ENCODE measurements at places on chromosomes 7 and 10. TPM values are rescaled to one million over a fixed set of nuclear protein-coding genes. Genes with fewer than 3 reads are reported as not detected.

The CEP41 gene
- 1.8 TPM for total RNA-seq

The PCLO gene
- not detected for total RNA-seq

DNA sequence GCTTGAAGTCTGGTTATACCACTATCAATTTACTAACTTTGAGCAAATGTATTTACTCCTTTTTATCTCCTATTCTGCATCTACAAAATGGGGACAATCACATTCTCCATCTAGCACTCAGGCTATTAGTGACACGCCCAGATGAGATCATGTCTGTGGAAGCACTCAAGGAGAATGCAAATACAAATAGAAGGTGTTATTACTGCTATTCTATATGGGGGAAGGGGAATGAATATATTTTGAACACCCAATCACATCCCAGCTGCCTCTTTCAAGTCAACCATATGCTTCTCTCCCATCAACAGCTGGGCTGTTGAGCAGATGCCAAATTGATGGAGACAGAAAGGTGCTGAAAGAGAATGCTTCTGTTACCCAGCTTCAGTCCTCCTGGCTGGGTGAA is 23.5 kb downstream of the SGMS1 start:
- peaks cover 22% of the 10 kb centered on the region for H3K4me1 ChIP-seq
- H3K36me3 ChIP-seq: no peaks in the 10 kb centered on the region
- H3K27me3 ChIP-seq: no peaks in the 10 kb centered on the region
- H3K27ac ChIP-seq: no peak overlapping the region
- H3K4me3 ChIP-seq: no peak overlapping the region

GRCh38 chr7:135186841-135187253 is 16.3 kb upstream of the CYREN start:
- H3K27ac ChIP-seq: no peak overlapping the region
- no peak overlapping the region for H3K4me3 ChIP-seq
- H3K4me1 ChIP-seq: no peaks in the 10 kb centered on the region
- no peak for DNase-seq
- H3K27me3 ChIP-seq: no peaks in the 10 kb centered on the region

The UFSP1 gene
- total RNA-seq: 4.6 TPM

DNA sequence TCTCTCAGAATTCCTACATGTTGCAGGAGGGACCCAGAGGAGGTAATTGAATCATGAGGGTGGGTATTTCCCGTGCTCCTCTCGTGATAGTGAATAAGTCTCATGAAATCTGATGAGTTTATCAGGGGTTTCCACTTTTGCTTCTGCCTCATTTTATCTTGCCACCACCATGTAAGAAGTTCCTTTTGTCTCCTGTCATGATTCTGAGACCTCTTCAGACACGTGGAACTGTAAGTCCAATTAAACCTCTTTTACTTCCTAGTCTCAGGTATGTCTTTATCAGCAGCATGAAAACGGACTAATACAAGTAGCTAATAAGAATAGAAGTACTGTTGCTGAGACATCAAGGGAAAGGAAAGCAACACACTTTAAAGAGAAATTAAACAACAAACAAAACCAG is 143.4 kb downstream of the CCDC71L start:
- DNase-seq: no peak
- H3K27ac ChIP-seq: no peak overlapping the region
- H3K4me1 ChIP-seq: no peaks in the 10 kb centered on the region
- no peaks in the 10 kb centered on the region for H3K27me3 ChIP-seq
- no peak overlapping the region for H3K4me3 ChIP-seq
- no peaks in the 10 kb centered on the region for H3K36me3 ChIP-seq

GRCh38 chr7:75048435-75049379 is 24.9 kb downstream of the RCC1L start:
- no peaks in the 10 kb centered on the region for H3K27me3 ChIP-seq
- H3K36me3 ChIP-seq: no peaks in the 10 kb centered on the region

- H3K27ac ChIP-seq: no peak overlapping the region
- H3K27me3 ChIP-seq: no peaks in the 10 kb centered on the region
- H3K4me3 ChIP-seq: no peak overlapping the region
- H3K36me3 ChIP-seq: no peaks in the 10 kb centered on the region
- H3K4me1 ChIP-seq: peaks cover 21% of the 10 kb centered on the region
These were observed 189.5 kb downstream of the DIP2C start for GRCh38 chr10:499991-500390.

GRCh38 chr10:1410469-1411395 is 326.6 kb downstream of the ADARB2 start:
- no peaks in the 10 kb centered on the region for H3K27me3 ChIP-seq
- no peak for DNase-seq
- H3K27ac ChIP-seq: no peak overlapping the region
- no peaks in the 10 kb centered on the region for H3K4me1 ChIP-seq
- H3K36me3 ChIP-seq: no peaks in the 10 kb centered on the region

- DNase-seq: no peak
- no peak overlapping the region for H3K27ac ChIP-seq
- H3K36me3 ChIP-seq: peaks cover 59% of the 10 kb centered on the region
- no peaks in the 10 kb centered on the region for H3K4me1 ChIP-seq
- no peaks in the 10 kb centered on the region for H3K27me3 ChIP-seq
These were observed 353.4 kb upstream of the GALNT17 start for GRCh38 chr7:70778585-70778984.

GRCh38 chr7:79837915-79838314 is 296.7 kb upstream of the GNAI1 start:
- H3K27ac ChIP-seq: no peak overlapping the region
- DNase-seq: no peak
- no peak overlapping the region for H3K4me3 ChIP-seq
- no peaks in the 10 kb centered on the region for H3K4me1 ChIP-seq
- H3K36me3 ChIP-seq: no peaks in the 10 kb centered on the region

The MRPS16 gene
- total RNA-seq: 73.2 TPM

DNA sequence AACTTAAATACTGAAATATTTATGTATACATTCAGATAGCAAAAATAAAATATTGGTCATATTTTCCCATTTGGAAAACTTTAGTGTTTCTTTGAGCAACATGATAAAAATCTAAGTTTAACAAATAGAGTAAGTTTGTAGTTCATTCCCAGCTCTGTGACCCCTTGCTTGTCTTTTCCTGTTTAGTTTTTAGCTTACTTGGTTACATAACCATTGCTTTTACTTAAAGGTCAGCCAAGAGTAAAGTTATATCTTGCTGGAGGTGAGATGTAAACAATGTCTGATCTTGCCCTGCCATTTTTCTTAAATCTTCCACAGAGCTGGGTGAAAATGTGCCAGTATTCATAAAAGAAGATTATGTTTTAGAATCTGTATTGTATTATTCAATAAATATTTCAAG is 46.7 kb upstream of the MDFIC start:
- no peaks in the 10 kb centered on the region for H3K4me1 ChIP-seq
- no peak overlapping the region for H3K27ac ChIP-seq
- no peaks in the 10 kb centered on the region for H3K27me3 ChIP-seq
- H3K36me3 ChIP-seq: no peaks in the 10 kb centered on the region
- DNase-seq: no peak

DNA sequence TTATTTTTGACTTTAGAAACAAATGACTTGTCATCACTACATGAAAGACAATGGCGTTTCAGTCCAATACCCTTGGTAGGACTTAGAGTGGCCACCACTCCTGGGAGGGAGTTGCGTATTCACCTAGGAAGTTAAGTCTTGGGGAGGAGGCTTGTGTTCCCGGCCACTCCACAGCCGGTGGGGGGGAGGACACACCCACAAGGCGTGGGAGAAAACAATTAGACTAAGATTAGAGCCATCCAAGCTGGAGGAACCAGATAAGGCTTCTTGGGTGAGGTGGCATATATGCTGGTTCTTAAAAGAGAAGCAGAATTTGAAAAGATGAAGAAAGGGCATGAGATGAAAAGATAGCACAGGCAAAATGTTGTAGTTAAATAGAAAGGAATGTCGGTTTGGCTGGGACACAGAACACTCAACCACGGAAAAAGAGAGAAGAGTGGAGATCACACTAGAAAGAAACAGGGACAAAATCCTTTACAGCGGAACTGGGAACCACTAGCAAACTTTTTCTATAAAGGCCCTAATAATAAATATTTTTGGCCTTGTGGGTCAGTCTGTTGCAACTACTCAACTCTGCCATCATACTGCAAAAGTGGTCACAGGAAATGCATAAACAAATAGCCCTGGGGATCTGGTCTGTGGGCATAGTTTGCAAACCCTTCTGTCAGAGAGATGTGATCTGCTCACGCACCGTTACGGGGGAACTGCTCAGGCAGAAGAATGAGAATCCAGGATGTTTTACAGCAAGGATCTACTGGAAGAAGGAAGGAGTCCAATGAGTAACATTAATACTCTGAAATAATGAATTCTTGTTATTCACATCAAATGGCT is 651.8 kb downstream of the PARD3 start:
- no peaks in the 10 kb centered on the region for H3K27me3 ChIP-seq
- no peak overlapping the region for H3K27ac ChIP-seq
- DNase-seq: no peak
- H3K4me1 ChIP-seq: no peaks in the 10 kb centered on the region
- H3K4me3 ChIP-seq: no peak overlapping the region

GRCh38 chr10:29239569-29240472 is 49.0 kb upstream of the LYZL1 start:
- no peaks in the 10 kb centered on the region for H3K27me3 ChIP-seq
- no peak overlapping the region for H3K27ac ChIP-seq
- no peak overlapping the region for H3K4me3 ChIP-seq
- no peak for DNase-seq
- no peaks in the 10 kb centered on the region for H3K36me3 ChIP-seq

DNA sequence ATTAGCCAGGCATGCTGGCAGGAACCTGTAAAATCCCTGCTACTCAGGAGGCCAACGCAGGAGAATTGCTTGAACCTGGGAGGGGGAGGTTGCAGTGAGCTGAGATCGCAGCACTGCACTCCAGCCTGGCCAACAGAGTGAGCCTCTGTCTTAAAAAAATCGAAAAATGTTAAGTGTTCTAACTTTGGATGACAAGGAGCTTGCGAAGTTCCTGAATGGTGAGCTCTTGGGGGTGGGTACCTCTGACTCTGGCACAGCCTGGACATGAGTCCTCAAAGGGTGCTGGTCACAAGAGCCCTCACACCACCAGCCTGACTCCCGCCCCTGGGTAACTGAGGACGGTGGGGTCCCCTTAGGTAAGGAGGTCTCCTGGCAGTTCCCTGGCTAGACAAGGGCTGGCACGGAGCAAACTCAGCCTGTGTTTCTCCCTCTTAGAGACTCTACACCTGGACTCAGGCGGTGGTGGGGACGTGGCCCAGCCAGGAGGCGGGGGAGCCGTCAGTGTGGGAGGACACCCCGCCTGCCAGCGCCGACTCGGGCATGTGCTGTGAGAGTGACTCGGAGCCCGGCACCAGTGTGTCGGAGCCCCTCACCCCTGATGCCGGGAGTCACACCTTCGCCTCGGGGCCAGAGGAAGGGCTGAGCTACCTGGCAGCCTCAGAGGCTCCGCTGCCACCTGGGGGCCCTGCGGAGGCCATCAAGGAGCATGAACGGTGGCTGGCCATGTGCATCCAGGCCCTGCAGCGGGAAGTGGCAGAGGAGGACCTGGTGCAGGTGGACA is 24.1 kb downstream of the AMZ1 start:
- no peak overlapping the region for H3K27ac ChIP-seq
- DNase-seq: no peak
- no peak overlapping the region for H3K4me3 ChIP-seq
- H3K4me1 ChIP-seq: peaks cover 14% of the 10 kb centered on the region
- H3K27me3 ChIP-seq: peaks cover 4% of the 10 kb centered on the region

DNA sequence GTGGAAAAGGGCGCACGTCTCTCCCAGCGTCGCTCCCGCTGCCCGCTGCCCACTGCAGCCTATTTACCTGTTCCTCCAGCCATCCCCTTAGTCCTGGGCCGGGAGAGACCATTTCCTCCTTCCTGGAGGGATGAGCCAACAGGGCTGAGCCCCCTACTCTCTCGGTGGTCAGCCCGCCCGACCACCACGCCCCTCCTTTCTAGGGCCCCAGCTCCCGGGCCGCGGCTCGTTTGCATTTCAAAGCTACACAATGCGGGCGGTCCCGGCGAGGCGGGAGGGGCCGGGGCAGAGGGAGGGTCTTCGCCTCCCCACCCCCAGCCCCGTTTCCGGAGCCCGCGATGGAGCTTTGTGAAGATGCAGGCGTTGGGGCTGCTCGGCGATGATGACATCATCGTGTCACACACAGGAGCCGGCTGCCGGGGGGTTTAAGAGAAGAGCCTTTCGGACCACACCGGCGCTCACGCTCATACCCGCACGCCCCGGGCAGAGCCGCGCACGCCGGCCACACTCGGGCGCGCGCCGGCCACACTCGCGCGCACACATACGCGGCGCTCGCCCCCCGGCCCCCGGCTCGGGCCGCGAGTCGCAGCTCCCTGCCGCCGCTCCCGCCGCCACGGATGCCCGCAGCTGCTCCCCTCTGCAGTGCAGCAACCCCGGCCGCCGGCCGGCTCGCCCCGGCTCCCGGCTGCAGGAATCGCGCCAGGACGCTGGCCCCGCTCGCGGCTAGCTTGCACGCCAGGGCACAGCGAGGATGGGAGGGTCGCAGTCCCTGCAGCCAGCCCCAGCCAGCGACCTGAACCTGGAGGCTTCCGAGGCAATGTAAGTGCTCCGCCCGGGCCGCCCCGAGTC is 107.7 kb upstream of the BTBD16 start:
- H3K27ac ChIP-seq: peak overlapping the region; percentile 64
- H3K4me1 ChIP-seq: peaks cover 33% of the 10 kb centered on the region
- DNase-seq: no peak

DNA sequence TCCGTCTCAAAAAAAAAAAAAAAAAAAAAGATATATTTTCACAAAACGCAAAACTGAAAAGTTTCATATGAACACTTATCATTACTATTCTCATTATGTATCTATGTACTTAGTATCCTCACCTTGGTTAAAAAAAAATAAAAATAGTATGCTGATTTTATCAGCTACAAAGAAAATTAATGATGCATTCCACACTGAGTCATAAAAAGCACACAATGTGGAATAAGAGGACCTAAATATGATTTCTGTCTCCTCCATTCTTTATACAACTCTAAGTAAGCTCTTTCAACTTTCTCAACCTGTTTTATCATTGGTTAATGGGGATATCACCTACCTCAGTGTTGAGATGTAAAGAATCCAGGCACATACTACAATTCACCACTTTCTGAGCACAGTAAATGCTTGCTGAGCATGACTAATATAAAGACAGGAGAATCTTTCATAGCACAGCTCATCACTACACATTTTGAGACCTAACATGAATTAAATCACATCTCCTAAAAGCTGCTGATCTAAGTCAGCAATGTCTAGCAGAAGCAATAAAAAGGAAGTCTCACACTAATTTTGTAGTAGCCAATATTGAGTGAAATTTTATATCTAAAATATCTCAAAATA is 2.7 kb downstream of the SNX13 start:
- H3K27ac ChIP-seq: peak overlapping the region; percentile 99
- H3K36me3 ChIP-seq: no peaks in the 10 kb centered on the region
- no peak for DNase-seq
- peak overlapping the region; percentile 84 for H3K4me3 ChIP-seq
- no peaks in the 10 kb centered on the region for H3K27me3 ChIP-seq

The ODAD2 gene
- not detected for total RNA-seq

- peaks cover 31% of the 10 kb centered on the region for H3K4me1 ChIP-seq
- no peaks in the 10 kb centered on the region for H3K27me3 ChIP-seq
- no peak overlapping the region for H3K4me3 ChIP-seq
- no peak for DNase-seq
- no peak overlapping the region for H3K27ac ChIP-seq
These were observed 82.9 kb upstream of the ANLN start for GRCh38 chr7:36306722-36307121.

GRCh38 chr7:151744656-151745638 is 132.0 kb downstream of the PRKAG2 start:
- H3K36me3 ChIP-seq: no peaks in the 10 kb centered on the region
- DNase-seq: peak; percentile 98
- no peak overlapping the region for H3K4me3 ChIP-seq
- peak overlapping the region; percentile 85 for H3K27ac ChIP-seq
- no peaks in the 10 kb centered on the region for H3K27me3 ChIP-seq
